ENCODE measurements at places on chromosomes 1 and 21. TPM values are rescaled to one million over a fixed set of nuclear protein-coding genes. Genes with fewer than 3 reads are reported as not detected.

DNA sequence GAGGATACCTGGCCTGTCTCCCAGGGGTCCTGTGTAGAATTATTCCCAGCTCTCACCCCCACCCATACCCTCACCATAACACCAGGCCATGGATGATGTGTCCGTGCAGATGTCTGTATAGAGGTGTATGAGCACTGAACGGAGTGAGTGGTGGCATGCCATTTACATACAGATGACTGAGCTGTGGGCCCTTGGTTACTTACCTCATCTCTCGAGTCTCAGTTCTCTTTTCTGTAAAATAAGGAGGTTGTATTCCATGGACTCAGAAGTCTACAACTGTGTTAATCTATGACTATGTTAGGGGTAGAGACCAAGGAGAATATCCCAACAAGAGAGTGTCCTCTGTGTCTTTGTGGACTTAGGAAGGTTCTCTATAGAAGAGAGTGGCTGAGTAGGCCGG lies 65.6 kb upstream of the CD1D start:
- H3K27me3 ChIP-seq, result no peaks in the 10 kb centered on the region
- no peak for DNase-seq
- H3K27ac ChIP-seq, result no peak overlapping the region
- peaks cover 2% of the 10 kb centered on the region for H3K4me1 ChIP-seq
- H3K36me3 ChIP-seq, result no peaks in the 10 kb centered on the region

RIIAD1 gene
- not detected for polyA plus RNA-seq

SLFNL1 gene
- polyA plus RNA-seq, result 0.05 TPM

GRCh38 chr21:42925114-42925926 lies at the start of gene ERVH48-1:
ERVH48-1 (minus strand) TSS chr21:42925630; CDS start chr21:42919006, 6,624 bp downstream.
- no peaks in the 10 kb centered on the region for H3K4me1 ChIP-seq
- DNase-seq, result no peak
- no peaks in the 10 kb centered on the region for H3K36me3 ChIP-seq
- no peaks in the 10 kb centered on the region for H3K27me3 ChIP-seq
- no peak within 1 kb of the TSS for H3K4me3 ChIP-seq

DNA sequence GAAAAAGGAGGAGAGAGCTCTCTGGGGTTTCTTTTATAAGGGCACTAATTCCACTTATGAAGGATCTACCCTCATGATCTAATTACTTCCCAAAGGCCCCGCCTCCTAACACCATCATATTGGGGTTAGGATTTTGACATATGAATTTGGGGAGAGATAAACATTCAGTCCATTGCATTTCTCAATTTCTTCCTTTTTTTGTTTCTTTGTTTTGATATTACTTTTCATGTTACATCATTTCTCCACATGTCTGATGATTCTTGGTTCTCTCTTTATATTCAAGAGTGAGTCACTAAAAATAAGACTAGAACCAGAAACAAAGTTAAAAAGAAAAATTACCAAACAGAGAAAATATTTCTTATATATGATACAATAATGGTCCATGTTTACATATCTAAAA lies 63.2 kb upstream of the DUSP10 start:
- H3K4me3 ChIP-seq, result no peak overlapping the region
- H3K4me1 ChIP-seq, result no peaks in the 10 kb centered on the region
- DNase-seq, result no peak
- no peaks in the 10 kb centered on the region for H3K36me3 ChIP-seq
- H3K27me3 ChIP-seq, result no peaks in the 10 kb centered on the region

PRR9 gene
- polyA plus RNA-seq, result 0.13 TPM

GRCh38 chr1:33866281-33866680 lies 2.4 kb downstream of the HMGB4 start:
- no peaks in the 10 kb centered on the region for H3K27me3 ChIP-seq
- DNase-seq, result no peak
- no peaks in the 10 kb centered on the region for H3K4me1 ChIP-seq
- H3K27ac ChIP-seq, result no peak overlapping the region
- H3K4me3 ChIP-seq, result no peak overlapping the region

- H3K4me3 ChIP-seq, result no peak overlapping the region
- peaks cover 3% of the 10 kb centered on the region for H3K4me1 ChIP-seq
- no peak for DNase-seq
- H3K27ac ChIP-seq, result no peak overlapping the region
Observed at GRCh38 chr1:11772458-11772857, 10.5 kb downstream of the C1orf167 start.

GRCh38 chr1:116330846-116331245 lies 42.2 kb upstream of the ATP1A1 start:
- H3K27ac ChIP-seq, result no peak overlapping the region
- H3K4me3 ChIP-seq, result no peak overlapping the region
- H3K36me3 ChIP-seq, result no peaks in the 10 kb centered on the region
- DNase-seq, result no peak

GRCh38 chr1:178531887-178532286 lies 19.0 kb downstream of the TEX35 start:
- H3K27ac ChIP-seq, result no peak overlapping the region
- no peaks in the 10 kb centered on the region for H3K36me3 ChIP-seq
- no peak overlapping the region for H3K4me3 ChIP-seq
- no peak for DNase-seq
- H3K4me1 ChIP-seq, result peaks cover 1% of the 10 kb centered on the region

AMY1C gene
- not detected for polyA plus RNA-seq

DNA sequence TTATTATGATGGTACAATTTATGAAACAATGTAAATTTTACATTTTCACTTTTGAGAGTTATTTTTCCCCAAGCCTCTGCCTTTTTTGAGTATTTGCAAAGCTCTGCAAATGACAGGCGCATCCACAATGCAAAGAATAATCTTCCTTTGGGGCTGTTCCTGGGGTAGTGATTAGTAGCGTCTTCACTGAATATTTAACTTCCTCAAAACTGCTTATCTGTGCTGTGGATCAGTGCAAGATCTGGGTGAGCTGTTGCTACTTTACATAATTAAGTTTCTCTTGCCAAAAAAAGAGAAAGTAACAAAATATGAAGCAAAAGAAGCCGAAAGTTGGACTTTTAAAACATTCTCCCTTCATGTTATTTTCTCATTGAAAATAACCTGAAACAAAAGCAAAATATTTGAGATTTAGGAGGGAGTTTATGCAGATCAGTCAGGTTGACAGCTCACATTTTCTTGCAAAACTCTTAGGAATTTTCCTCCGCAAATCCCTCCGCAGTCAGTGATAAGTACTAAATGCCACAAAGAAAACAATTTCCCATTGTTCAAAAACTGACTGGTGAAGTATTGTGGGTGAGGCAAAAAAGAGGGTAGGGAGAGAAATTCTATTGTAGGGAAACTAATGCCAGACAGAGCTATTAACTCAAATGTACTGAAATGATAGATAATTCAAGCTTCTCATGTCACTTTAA lies 276.4 kb upstream of the B3GALT2 start:
- H3K27ac ChIP-seq, result no peak overlapping the region
- no peaks in the 10 kb centered on the region for H3K27me3 ChIP-seq
- no peak for DNase-seq
- H3K36me3 ChIP-seq, result no peaks in the 10 kb centered on the region
- H3K4me3 ChIP-seq, result no peak overlapping the region

GRCh38 chr1:118223426-118223825 lies 38.4 kb upstream of the SPAG17 start:
- H3K4me3 ChIP-seq, result no peak overlapping the region
- DNase-seq, result no peak
- H3K4me1 ChIP-seq, result no peaks in the 10 kb centered on the region
- no peak overlapping the region for H3K27ac ChIP-seq
- H3K36me3 ChIP-seq, result no peaks in the 10 kb centered on the region
- no peaks in the 10 kb centered on the region for H3K27me3 ChIP-seq

DNA sequence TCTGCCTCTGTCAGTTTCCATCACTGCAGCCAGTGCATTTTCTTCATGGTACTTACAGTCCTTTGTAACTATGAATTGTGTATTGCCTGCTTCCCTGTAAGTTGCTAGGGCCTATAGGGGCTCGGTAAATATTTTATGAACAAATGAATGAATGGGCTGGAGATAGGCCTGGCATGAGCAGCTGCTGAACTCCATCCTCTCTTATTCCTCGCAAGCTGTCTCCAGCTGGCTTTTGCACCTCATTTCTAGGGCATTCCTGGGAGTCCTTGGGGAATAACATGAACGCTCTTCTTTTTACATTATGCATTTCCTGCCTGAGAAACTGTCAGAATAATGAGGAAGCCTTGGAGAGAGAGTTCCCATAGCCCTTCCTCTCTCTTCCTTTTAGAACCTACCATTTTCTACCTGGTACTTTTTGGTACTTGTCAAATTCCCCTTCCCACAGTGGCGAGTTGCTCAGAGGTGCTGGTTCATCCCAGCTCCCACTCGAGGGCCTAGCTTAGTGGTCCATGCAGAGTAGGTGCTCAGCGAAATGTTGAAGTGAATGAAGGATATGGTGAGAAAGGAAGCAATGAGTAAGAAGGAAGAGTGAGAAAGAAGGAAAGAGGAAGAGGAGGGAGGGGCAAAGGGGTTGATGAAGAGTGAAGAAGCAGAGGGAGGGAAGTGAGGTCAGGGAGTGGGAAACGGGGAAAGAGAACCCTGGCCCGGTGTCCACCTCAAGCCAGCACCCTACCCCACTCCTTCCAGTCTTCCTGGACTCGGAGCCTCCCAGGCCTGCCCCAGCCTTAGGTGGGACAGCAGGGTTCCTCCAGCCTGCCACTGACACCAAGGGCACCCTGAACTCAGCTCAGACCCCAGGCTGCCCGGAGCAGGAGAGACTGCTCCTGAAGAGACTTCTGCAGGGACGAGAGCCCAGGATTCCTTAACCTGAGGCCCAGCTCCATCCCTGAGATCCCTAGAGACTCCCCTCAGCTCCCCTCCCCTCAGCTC lies 29.6 kb downstream of the KCNC4 start:
- no peaks in the 10 kb centered on the region for H3K27me3 ChIP-seq
- H3K27ac ChIP-seq, result no peak overlapping the region
- H3K36me3 ChIP-seq, result no peaks in the 10 kb centered on the region
- peaks cover 7% of the 10 kb centered on the region for H3K4me1 ChIP-seq
- no peak overlapping the region for H3K4me3 ChIP-seq

VCAM1 gene
- 91.4 TPM for polyA plus RNA-seq

GRCh38 chr1:118360817-118361216 lies 175.8 kb upstream of the SPAG17 start:
- DNase-seq, result no peak
- H3K27me3 ChIP-seq, result no peaks in the 10 kb centered on the region
- H3K36me3 ChIP-seq, result no peaks in the 10 kb centered on the region
- no peak overlapping the region for H3K4me3 ChIP-seq
- no peak overlapping the region for H3K27ac ChIP-seq
- H3K4me1 ChIP-seq, result no peaks in the 10 kb centered on the region

NEK2 gene
- 0.25 TPM for polyA plus RNA-seq

DNA sequence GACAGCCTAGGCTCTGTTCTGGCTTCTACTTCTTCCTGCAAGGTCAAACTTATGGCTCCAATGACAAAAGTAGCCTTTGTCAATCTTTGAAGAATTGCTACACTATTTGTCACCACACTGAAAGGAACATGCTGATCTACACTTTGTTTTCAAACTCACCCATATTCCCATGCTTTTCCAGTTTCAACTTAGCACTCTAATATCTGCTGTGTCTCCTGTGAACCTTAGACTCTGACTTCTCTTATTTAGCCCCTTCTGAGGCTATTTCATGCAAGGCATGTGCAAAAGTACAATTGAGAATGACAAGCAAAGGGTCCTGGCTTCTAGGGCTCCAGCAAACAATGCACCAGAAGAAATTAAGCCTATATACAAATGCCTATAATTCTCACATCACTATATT lies 374.9 kb downstream of the VAV3 start:
- H3K36me3 ChIP-seq, result no peaks in the 10 kb centered on the region
- H3K4me1 ChIP-seq, result no peaks in the 10 kb centered on the region
- no peak overlapping the region for H3K27ac ChIP-seq
- no peak overlapping the region for H3K4me3 ChIP-seq

DNA sequence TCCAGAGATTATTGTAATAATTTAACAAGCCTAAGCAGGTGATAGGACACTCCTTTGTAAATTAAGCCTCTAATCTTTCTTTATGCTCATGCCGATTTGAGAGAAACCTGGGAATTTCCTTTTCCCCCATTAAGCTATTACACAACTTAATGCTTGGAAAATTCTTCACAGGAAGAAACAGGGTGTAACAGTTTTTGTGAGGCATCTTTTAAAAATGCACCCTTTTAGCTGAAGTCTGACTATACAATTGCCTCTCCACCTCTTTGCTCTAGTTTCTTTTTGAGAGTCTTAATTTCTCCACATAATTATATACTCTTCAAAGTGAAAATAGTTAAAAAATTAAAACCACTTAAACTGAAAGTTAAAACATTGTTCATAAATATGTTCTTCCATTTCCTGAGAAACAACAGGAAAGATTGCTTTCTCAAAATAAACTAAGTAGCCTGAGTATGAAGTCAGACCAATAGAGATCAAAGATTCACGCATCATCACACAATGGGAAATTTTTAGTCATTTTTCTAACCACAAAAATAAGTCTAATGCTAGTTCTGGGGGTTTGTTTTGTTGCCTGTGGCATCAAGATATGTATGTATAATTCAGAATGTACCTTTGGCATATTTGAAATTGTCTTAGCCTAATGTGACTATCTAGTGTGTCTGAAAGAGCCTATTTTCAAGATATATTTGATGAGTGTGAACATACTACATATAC lies 34.7 kb downstream of the LRRC8D start:
- no peak overlapping the region for H3K27ac ChIP-seq
- no peaks in the 10 kb centered on the region for H3K27me3 ChIP-seq
- no peak for DNase-seq
- no peak overlapping the region for H3K4me3 ChIP-seq
- H3K36me3 ChIP-seq, result no peaks in the 10 kb centered on the region

- no peaks in the 10 kb centered on the region for H3K27me3 ChIP-seq
- H3K4me1 ChIP-seq, result no peaks in the 10 kb centered on the region
- H3K36me3 ChIP-seq, result no peaks in the 10 kb centered on the region
- H3K27ac ChIP-seq, result no peak overlapping the region
- no peak for DNase-seq
- H3K4me3 ChIP-seq, result no peak overlapping the region
Observed at GRCh38 chr1:242827538-242827937, 303.0 kb upstream of the PLD5 start.

CLDN14 gene
- polyA plus RNA-seq, result not detected

DNA sequence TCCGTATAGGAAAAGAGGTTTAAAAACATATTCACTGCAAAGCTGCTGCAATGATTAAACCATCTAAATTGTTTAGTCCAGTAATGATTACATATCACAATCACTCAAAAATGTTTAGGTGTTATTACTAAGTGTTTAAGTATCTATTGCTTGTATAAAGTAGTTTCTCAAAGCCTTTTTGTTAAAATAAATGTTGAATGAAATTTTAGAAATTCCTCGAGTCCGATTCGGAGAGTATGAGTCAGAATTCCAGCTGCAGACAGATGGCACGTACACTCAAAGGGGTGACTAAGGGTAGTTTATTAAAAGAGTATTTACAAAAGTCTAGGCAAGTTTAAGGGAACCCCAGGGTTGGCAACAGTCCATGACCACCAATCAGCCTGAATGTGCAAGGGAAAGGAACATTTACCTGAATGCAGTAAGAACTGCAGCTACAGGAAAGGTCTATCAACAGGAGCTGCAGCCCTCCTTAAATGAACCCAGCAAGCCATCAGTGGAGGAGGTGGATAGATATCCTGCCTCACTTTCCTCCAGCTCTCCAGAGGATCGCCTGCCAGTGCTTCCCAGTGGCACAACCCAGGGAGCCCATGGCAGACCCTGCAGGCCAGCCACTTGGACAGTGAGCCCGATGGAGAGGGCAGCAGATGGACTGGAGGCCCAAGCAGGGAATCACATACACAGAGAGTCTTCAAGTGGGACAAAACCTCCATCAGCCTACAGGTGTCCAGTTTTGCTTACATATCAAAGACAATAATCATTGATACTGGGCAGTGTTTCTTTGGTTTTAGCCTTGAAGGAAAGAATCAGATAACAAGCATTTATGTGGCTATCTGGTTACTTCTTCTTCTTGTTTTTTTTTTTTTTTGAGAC lies 92.1 kb upstream of the SLC44A3 start:
- H3K4me3 ChIP-seq, result no peak overlapping the region
- no peaks in the 10 kb centered on the region for H3K27me3 ChIP-seq
- peaks cover 11% of the 10 kb centered on the region for H3K4me1 ChIP-seq
- DNase-seq, result peak; percentile 62
- H3K27ac ChIP-seq, result no peak overlapping the region
